ENCODE measurements at places on chromosomes 6 and 20.

DNA sequence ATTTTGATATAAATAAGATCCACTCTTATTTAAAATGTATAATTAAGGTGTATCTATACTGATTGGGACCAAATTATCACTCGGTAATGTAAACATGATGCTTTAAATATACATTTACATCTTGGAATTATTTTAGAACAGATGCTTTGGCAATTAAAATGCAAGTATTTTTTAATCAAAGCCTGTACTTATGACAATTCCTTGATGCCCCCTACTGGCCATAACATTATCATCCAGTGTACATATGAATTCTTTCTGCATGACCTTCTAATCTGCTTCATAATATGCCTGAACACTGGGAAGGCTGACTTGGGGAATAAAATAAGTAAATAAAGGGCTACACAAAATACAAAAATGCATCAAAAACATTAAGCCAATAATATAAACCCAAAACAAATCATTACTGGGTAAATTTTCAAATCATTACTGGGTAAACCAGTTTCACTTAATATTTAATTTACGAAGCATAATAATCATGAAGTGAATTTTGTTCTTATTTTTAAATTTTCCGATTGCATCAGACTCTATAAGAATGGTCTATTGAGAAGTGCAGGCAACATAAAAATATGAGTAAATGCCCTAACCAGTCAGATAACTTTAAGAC lies 65.1 kb downstream of the CGA start:
- no peak for DNase-seq

DNA sequence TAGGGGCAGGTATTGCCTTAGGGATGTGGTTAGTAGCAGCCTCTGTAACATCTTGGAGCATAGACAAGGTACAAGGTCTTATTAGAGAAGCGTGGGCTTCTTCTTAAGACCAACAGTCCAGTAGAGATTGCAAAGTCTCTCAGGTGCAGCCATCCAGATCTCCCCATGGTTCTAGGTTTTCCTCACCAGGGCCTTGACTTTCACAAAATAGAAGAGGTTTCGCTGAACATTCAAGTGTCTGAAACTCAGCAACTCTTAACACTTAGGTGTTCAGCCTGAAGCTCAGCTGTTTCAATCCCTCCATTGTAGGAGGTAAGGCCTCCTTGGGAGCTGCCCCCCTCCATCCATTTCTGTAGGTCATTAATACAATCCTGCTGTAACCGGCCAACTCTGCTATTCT lies 44.4 kb downstream of the GOPC start:
- DNase-seq = no peak

GRCh38 chr6:72651967-72652956 lies 30.4 kb downstream of the KCNQ5 start:
- no peak for DNase-seq

DNA sequence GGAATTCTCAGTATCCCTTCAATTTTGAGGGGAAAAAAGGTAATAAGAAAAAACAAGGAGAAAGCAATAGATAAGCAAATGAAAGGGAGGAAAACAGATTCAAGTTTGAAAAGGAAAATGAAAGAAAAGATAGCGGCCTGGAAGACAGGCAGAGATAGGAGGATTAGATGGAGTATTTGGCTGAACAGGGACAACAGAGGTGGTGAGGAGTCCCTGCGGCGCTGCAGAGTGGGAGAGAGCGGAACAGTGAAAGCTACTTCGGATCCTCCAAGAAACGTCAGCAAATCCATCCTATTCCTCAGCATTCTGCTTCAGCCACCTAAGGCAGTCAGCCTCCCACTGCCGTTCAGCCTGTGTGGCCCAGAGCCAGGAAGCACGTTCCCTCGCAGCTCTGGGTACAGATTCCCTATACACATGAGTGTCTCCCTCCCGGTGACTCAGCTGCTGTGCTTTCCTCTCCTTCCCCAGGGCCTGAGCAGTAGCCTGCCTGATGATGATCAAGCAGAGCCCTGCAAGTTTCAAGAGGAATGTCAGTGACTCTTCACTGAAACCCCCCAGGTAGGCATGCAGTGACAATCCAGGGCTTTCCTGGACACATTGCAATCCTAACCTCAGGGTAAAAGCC lies 43.4 kb upstream of the CDYL start:
- no peak for DNase-seq

DNA sequence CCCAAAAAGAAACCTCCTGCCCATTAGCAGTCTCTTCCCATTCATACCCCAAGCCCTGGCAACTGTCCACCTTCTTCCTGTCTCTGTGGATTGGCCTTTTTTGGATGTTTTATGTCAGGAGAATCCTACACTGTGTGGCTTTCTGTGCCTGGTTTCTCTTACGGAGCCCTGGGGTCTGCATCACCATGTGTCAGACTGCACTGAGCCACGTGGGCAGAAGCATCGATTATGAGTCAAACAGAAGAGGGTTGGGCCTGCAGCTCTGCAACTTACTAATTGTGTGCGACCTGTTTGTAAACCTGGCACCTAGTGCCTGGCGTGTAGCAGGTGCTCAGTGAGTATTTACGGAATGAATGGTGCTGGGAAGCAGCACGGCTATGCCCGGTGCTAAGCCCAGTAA lies 62.6 kb downstream of the IGF2R start:
- no peak for DNase-seq
